ENCODE measurements at places on chromosomes 16 and 17. TPM values are rescaled to one million over a fixed set of nuclear protein-coding genes. Genes with fewer than 3 reads are reported as not detected.

CHST5 gene
- total RNA-seq: not detected

FBXW10B gene
- 0.24 TPM for total RNA-seq

KCNH4 gene
- not detected for total RNA-seq

NXPH3 gene
- 0.04 TPM for total RNA-seq

TP53TG3 gene
- total RNA-seq: not detected

CDH1 gene
- 0.70 TPM for total RNA-seq

OTOA gene
- 0.11 TPM for total RNA-seq

KRT20 gene
- total RNA-seq: 0.13 TPM

PRR35 gene
- not detected for total RNA-seq

PLSCR3 gene
- total RNA-seq: 6.0 TPM

- no peaks in the 10 kb centered on the region for H3K27me3 ChIP-seq
- H3K4me1 ChIP-seq: no peaks in the 10 kb centered on the region
- no peak overlapping the region for H3K27ac ChIP-seq
- no peak overlapping the region for H3K4me3 ChIP-seq
- no peaks in the 10 kb centered on the region for H3K36me3 ChIP-seq
- peak; percentile 8 for DNase-seq
Measured at GRCh38 chr16:25481636-25482035, 210.1 kb upstream of the HS3ST4 start.

- peaks cover 53% of the 10 kb centered on the region for H3K27me3 ChIP-seq
- peak overlapping the region; percentile 38 for H3K4me3 ChIP-seq
- peak; percentile 50 for DNase-seq
- H3K27ac ChIP-seq: no peak overlapping the region
- peaks cover 48% of the 10 kb centered on the region for H3K4me1 ChIP-seq
Measured at GRCh38 chr16:1923299-1924034, 5.3 kb upstream of the HS3ST6 start.

- peaks cover 93% of the 10 kb centered on the region for H3K4me1 ChIP-seq
- peak; percentile 91 for DNase-seq
- peak overlapping the region; percentile 24 for H3K27ac ChIP-seq
- H3K27me3 ChIP-seq: no peaks in the 10 kb centered on the region
Measured at GRCh38 chr17:79931817-79932309, 92.6 kb upstream of the CBX4 start.

DNA sequence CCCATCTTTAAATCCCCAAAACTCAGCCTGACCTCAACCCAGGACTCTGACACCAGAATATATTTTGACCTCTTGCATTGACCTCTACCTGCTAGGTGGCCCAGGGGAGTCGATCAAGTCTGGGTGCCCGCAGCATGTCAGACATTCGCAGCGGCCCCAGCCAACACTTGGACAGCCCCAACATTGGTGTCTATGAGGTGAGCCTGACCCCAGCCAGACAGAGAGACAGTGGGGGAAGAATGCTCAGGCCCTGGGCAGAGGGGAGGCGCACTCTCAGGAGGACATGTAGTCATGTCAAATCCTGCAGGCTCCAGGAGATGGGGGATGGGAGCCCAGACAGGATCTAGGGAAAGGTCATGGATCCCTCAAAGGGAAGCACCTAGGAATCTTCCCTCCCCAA lies 5.4 kb downstream of the GUCY2D start:
- DNase-seq: no peak
- H3K27ac ChIP-seq: no peak overlapping the region
- no peaks in the 10 kb centered on the region for H3K4me1 ChIP-seq
- H3K4me3 ChIP-seq: no peak overlapping the region
- H3K36me3 ChIP-seq: no peaks in the 10 kb centered on the region

DNA sequence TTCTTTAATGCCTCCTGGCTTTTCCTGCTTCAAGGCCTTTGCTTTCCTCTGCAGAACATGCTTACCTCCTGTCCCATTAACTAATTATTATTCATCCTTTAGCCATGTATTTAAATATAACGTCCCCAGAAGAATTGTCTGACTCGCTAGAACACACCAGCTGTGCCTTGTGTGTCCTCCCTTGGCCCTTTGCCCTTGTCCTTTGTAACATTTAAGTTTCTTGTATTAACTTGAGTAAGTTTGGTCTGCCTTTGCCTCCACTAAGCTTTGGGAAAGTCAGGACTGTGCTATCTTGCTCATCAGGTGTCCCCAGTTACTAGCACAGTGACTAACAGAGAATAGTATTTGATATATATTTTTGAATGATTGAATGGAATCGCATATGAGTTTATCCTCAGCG lies 29.6 kb upstream of the ABCA9 start:
- no peak overlapping the region for H3K27ac ChIP-seq
- no peak for DNase-seq
- no peaks in the 10 kb centered on the region for H3K27me3 ChIP-seq
- no peak overlapping the region for H3K4me3 ChIP-seq

- H3K4me3 ChIP-seq: no peak overlapping the region
- H3K27ac ChIP-seq: no peak overlapping the region
- H3K27me3 ChIP-seq: no peaks in the 10 kb centered on the region
- H3K4me1 ChIP-seq: no peaks in the 10 kb centered on the region
- H3K36me3 ChIP-seq: no peaks in the 10 kb centered on the region
Measured at GRCh38 chr17:70256751-70257150, 87.4 kb downstream of the KCNJ2 start.

DNA sequence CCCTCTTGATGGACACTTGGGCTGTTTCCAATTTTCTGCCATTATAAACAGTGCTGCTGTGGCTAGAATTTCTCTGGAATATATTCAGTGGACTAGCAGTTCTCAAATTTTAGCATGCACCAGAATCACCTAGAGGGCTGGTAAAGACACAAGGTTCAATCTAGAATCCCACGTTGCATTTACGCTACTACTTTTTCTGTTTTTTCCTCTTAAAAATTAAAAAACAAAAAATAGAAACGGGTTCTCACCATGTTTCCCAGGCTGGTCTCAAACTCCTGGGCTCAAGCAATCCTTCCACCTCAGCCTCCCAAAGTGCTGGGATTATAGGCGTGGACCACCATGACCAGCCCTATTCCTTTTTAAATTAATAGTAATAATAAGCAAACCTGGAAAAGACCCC lies 14.5 kb upstream of the PRM1 start:
- no peaks in the 10 kb centered on the region for H3K36me3 ChIP-seq
- H3K27ac ChIP-seq: peak overlapping the region; percentile 68
- no peak overlapping the region for H3K4me3 ChIP-seq
- H3K27me3 ChIP-seq: no peaks in the 10 kb centered on the region
- peaks cover 100% of the 10 kb centered on the region for H3K4me1 ChIP-seq

- H3K27me3 ChIP-seq: no peaks in the 10 kb centered on the region
- no peaks in the 10 kb centered on the region for H3K36me3 ChIP-seq
- no peak overlapping the region for H3K4me3 ChIP-seq
- no peak overlapping the region for H3K27ac ChIP-seq
- DNase-seq: peak; percentile 41
Measured at GRCh38 chr17:66625311-66625767, 209.6 kb upstream of the CACNG5 start.

DNA sequence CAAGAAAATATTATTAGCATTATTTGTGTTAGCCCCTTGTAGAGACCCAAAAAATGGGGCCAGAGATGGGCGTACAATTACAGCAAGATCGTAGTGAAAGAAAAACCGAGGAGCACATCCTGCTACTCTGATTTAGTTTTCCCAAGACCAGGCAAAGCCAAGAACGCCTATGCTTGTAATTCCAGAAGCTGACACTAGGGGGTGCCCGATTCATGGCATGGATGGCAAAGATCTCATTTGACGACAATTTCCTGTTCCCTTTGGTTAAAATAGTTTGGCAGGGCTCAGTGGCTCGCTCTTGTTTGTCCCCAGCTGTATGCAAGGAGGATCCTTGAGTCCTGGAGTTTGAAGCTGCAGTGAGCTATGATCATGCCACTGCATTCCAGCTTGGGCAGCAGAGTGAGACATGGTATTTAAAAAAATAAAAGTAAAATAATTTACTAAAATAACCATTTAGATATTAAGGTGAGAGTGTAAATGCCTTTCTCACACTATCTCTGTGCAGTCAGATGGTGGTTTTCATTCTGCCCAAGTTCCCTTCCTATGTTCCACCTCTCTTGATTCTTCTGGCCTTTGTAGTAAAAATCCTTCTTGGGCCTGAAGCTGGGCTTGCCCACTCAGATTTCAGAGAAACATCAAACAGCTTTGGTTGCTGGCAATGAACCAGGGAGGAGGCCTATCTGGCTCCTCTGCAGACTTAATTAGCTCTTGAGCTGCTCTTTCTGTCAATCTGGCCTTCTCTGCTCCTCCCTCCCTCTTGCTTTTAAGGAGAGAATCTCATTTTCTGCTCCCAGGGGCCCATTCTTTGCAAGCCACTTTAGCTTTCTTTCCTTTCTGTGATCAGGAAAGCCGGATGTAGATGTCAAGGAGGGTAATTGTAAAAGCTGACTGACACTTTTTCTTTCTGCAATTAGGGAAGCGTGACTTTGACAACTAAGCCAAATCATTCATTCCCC lies 31.2 kb downstream of the TMEM238L start:
- H3K36me3 ChIP-seq: no peaks in the 10 kb centered on the region
- H3K4me3 ChIP-seq: no peak overlapping the region
- no peaks in the 10 kb centered on the region for H3K27me3 ChIP-seq
- no peak overlapping the region for H3K27ac ChIP-seq

GRCh38 chr16:61050547-61050946 lies 985.7 kb downstream of the CDH8 start:
- no peak overlapping the region for H3K27ac ChIP-seq
- no peaks in the 10 kb centered on the region for H3K36me3 ChIP-seq
- DNase-seq: no peak
- no peaks in the 10 kb centered on the region for H3K27me3 ChIP-seq

GRCh38 chr16:67883872-67884261 lies 818 bp upstream of the NRN1L start:
- H3K36me3 ChIP-seq: peaks cover 66% of the 10 kb centered on the region
- H3K4me1 ChIP-seq: peaks cover 31% of the 10 kb centered on the region
- H3K27me3 ChIP-seq: no peaks in the 10 kb centered on the region
- H3K4me3 ChIP-seq: no peak overlapping the region

DNA sequence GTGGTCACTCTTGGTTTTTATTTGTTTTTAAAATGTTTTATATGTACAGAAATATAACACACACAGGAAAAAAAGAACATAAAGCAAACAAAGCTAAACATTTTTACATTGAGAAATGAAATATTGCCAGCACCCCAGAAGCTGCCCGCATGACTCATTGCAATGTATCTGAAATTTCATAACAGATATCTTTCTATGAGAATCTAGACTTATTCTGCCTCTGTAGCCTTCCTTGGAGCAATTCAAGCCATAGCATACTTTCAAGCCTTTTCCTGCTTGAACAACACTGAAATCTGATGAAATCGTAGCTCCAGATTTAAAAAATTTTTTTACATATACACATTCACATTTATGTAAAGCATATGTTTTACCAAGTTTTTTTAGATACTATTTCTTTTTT lies 86.9 kb downstream of the RBBP6 start:
- no peaks in the 10 kb centered on the region for H3K36me3 ChIP-seq
- no peak overlapping the region for H3K27ac ChIP-seq
- no peak for DNase-seq
- no peaks in the 10 kb centered on the region for H3K4me1 ChIP-seq
- H3K4me3 ChIP-seq: no peak overlapping the region

GRCh38 chr17:55154101-55154500 lies 110.7 kb upstream of the HLF start:
- no peak for DNase-seq
- H3K36me3 ChIP-seq: no peaks in the 10 kb centered on the region
- peaks cover 14% of the 10 kb centered on the region for H3K4me1 ChIP-seq
- no peak overlapping the region for H3K27ac ChIP-seq
- no peak overlapping the region for H3K4me3 ChIP-seq

GRCh38 chr17:80561541-80562114 lies 17.0 kb downstream of the RPTOR start:
- no peak overlapping the region for H3K27ac ChIP-seq
- H3K4me1 ChIP-seq: no peaks in the 10 kb centered on the region
